ENCODE measurements at places on chromosomes 3 and 15.
A peak's percentile ranks its signal among the peaks of the same experiment; 100 is the strongest.

- DNase-seq, result no peak
These were observed 198.8 kb downstream of the XXYLT1 start for GRCh38 chr3:195071916-195072820.

DNA sequence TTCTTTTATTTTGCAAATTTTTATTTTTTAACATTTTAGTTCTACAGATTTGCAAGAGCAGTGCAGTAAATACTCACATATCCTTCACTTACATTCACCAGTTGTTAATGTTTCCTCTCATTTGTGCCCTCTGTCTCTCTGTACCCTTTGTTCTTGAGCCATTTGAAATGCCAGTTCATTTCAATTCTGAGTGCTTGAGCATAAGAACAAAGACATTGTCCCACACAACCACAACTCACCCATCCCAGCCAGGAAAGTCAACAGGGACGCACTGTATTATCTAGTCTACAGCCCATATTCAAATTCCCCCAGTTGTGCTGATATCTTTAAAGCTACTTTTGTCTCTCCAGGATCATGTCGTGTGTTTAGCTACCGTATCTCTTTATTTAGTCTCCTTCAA is 141.4 kb upstream of the SLC6A11 start:
- no peak for DNase-seq

GRCh38 chr3:53628536-53629401 is 134.4 kb downstream of the CACNA1D start:
- DNase-seq, result peak; percentile 4

DNA sequence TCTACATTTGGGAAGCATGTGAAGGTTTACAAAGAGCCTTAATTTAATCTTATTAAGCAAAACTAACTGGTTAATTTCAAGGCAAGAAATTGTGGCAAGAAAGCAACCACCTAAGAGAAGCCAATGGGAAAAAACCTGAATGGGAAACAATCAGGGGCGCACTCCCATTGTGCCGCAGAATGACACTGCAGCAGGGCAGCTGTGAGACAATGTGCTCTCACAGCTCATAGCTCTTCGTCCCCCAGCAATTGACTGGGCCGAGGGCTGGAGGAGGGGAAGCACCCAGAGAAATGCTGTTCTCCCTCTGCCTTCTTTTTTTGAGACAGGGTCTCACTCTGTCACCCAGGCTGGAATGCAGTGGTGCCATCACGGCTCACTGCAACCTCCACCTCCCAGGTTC is 93.3 kb upstream of the RAD18 start:
- no peak for DNase-seq

- DNase-seq, result no peak
These were observed 196.2 kb downstream of the CHST2 start for GRCh38 chr3:143315766-143316165.

GRCh38 chr3:23659840-23660430 is 145.8 kb upstream of the UBE2E1 start:
- no peak for DNase-seq

- no peak for DNase-seq
These were observed 187.1 kb downstream of the RAP2B start for GRCh38 chr3:153349108-153349499.

- DNase-seq, result no peak
These were observed 19.4 kb downstream of the IFT57 start for GRCh38 chr3:108202834-108203233.

DNA sequence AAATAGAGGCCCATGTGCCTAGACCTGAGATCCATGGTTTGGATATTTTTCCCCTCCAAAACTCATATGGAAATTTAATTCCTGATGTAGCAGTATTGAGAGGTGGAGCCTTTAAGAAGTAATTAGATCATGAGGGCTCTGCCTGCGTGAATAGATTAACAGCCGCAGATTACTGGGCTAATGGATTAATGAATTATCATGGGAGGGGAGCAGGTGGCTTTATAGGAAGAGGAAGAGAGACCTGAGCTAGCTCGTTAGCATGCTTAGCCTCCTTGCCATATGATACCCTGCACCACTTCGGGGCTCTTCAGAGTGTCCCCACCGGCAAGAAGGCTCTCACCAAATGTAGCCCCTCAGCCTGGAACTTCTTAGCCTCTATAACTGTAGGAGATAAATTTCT is 15.8 kb downstream of the ARHGEF26 start:
- DNase-seq, result no peak

GRCh38 chr3:128195802-128196201 is 42.5 kb downstream of the EEFSEC start:
- no peak for DNase-seq

- no peak for DNase-seq
These were observed 31.4 kb downstream of the MAPK6 start for GRCh38 chr15:52050416-52050815.

GRCh38 chr15:35481064-35481463 is 64.9 kb downstream of the DPH6 start:
- DNase-seq, result no peak

GRCh38 chr3:155701882-155702465 is 42.9 kb downstream of the PLCH1 start:
- DNase-seq, result peak; percentile 62

- DNase-seq, result no peak
These were observed 33.1 kb downstream of the IL1RAP start for GRCh38 chr3:190546881-190547510.

DNA sequence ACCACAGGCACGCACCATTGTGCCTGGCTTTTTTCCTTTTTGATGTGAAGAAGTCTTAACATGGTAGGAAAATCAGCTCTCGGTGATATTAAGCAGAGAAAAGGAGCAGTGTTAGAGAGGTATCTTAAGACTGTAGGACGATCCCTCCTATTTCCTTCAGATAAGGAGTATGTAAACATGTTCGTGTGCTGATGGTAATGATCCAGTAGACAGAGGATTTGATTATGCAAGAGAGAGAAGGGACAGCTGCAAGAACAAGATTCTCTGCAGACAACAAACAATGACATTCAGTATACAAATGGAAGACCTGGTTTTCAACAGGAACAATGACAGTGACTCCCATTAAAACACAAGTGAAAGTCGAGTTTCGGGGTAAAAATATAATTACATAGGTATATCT is 95.1 kb upstream of the MELTF start:
- DNase-seq, result no peak

DNA sequence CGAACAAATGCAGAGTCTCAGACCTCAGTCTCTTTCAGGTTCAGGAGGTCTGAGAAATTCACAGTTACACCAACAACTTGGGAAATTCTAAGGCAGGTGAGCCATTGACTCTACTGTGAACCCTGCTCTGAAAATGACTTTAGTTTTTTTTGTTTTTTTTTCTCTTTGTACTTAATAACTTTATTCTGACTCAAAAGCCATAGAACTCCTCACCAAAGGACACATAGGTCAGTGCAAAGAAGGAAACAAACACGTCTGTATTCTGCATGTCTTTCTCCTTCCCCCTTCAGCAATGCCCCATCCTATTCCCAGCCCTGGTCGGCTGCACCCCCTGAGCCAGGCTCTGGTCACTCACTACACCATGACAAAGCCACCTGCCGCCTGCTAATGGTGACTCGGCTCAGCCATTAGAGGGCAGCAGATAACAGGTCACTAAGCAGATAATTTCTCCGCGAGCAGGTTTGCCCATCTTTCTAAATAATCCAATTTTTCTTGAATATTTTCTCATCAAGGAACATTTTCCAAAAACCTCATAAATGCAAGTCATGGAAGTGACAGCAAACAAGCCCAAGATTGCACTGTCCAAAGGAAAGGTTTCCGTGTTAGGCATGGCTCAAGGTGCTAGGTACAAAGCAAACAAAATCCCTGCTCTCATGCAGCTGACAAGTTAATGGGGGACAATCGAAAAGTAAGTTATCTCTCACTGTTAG is 37.7 kb downstream of the TM4SF4 start:
- DNase-seq, result peak; percentile 76

- peak; percentile 35 for DNase-seq
These were observed 276.3 kb upstream of the MCTP2 start for GRCh38 chr15:93954985-93955571.

DNA sequence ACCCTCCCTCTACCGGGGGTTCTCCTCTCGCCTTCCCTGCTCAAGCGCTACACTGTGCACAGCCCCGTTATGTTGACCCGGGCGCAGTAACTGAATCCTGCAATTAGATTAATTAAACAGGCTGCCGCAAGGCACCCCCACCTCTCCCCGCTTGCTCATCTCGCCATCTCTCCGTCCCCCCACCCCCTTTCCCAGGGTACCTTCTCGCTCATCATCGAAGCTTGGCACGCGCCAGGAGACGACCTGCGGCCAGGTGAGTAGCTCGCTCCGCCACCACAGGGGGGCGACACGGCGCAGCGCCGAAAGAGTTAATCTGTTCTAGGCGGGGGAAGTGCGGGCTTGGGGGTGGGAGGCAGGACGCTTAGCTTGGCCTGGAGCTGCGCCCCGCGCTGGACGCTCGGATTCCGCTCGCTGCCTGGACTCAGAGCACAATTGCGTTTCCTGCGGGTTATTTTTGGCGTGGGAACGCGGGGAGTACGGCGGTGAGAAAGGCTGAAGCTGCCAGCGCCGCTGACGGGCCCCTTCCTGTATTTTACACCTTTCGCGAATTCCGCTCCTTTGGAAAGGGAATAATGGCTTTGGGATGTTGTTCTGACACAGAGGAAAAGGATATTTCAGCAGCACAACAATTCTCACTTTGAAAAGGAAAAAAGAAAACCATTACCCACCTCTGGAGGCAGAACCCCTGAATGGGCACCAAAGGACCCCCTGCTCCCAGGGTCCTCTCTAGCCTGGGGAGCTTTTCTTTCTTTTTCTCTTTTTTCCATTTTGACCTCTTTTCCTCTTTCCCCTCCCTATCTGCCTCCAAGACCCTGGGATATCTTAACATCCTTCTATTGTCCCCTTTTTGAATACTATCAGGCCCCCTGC is 1.5 kb downstream of the DLL4 start:
- peak; percentile 35 for DNase-seq

GRCh38 chr3:56119575-56120349 is 348.5 kb downstream of the ERC2 start:
- no peak for DNase-seq

DNA sequence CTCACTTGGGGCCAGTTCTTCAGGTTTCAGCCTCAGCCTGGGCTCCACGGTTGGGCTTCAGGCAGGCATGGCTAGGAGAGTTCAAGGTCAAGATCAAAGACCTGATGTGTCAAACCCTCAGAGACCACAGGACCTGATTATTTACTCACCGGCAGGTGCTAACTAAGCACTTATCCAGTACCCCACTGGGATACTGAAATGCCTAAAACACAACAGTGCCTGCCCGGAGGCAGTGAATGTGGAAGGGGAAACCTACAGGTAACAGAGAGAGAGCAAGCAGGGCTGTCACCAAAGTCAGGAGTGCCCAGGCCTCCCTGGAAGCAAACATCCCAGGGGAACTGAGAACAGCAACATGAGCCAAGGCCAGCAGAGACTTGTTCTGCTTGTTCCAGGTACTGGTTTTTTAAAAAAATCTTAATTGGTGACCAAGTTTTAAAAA is 6.7 kb downstream of the IDH2 start:
- DNase-seq, result no peak

DNA sequence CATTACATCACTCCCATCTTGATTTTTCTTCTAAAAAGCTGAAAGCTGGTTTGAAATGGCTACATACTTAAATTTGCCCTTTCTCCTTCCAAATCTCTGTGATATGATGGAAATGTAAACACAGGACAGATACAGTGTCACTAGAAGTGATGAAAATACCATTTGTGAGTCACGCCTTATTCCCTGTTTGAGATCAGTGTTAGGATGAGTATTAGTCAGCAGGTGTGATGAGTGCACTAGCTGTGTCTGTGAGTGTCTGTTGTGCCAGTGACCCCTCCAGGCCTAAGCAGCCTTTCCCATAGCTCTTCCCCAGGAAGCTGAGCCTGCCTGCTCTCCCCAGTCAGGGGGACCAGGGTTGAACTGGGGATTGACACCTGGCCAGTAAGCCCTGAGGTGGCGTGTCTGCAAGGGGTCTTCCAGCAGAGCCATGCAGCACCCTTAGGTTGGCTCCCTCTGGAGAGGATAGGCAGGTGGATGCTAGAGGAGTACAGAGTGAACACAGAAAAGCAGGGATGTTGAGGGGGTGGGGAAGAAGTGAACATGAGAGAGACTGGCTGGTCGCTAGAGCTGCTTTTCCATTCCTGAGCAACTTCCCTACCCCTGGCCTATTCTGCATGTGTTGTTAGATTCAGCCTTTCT is 92.0 kb downstream of the PDE8A start:
- no peak for DNase-seq

- DNase-seq, result no peak
These were observed 93.3 kb downstream of the TRIM42 start for GRCh38 chr3:140770977-140771667.

- DNase-seq, result no peak
These were observed 394.6 kb downstream of the ZNF385D start for GRCh38 chr3:21356402-21356801.

DNA sequence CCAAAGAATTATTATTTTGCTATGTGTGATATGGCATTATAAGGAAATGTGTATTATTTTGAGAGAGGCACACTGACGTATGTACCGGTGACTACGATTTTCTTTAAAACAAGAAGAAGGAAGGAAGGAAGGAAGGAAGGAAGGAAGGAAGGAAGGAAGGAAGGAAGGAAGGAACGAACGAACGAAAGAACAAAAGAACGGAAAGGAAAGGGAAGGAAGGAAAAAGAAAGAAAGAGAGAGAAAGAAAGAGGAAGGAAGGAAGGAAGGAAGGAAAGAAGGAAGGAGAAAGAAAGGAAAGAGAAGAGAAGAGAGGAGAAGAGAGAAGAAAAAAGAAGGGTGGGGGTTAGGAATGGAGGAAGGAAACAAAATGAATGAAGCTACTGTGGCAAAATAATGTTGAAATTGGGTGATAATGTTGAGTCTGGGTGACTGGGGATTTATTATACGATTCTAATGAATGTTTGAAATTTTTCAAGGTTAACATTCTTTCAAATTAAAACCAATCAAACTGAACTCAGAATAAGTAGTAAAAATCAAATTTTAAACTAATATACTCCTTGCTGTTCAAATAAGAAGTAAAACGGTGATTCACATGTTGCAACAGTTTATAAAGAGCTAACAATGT is 70.3 kb downstream of the PHC3 start:
- DNase-seq, result no peak

- DNase-seq, result no peak
These were observed 287.5 kb downstream of the ULK4 start for GRCh38 chr3:41674449-41674848.

DNA sequence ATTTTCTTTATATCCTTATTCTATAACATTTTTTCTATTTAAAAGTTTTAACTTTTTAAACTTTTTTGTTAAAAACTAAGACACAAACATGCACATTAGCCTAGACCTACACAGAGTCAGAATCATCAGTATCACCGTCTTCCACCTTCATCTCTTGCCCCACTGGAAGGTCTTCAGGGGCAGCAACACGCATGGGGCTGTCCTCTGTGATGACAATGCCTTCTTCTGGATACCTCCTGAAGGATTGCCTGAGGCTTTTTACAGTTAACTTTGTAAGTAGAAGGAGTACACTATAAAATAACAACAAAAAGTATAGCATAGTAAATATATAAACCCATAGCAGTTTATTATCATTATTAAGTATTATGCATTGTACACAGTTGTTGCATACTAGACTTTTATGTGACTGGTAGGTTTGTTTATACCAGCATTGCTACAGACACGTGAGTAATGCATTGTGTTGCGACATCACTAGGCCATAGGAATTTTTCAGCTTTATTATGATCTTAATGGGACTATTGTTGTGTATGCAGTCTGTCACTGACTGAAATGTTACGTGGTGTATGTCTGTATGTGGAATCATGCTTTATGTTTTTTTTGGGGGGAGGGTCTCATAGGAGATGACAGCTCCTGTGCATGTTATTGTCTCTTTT is 18.2 kb downstream of the ATP1B3 start:
- no peak for DNase-seq

GRCh38 chr15:62277816-62278394 is 112.8 kb upstream of the C2CD4B start:
- no peak for DNase-seq

GRCh38 chr3:150292891-150293290 is 115.2 kb upstream of the TSC22D2 start:
- DNase-seq, result no peak

- DNase-seq, result no peak
These were observed 148.7 kb downstream of the XXYLT1 start for GRCh38 chr3:195122261-195122660.
